Osteocyte (in vitro differentiated cells): ENCODE measurements at places on chromosomes 1 and 21. TPM values are rescaled to one million over a fixed set of nuclear protein-coding genes. Genes with fewer than 3 reads are reported as not detected.

- no peak overlapping the region for H3K4me3 ChIP-seq
- no peaks in the 10 kb centered on the region for H3K4me1 ChIP-seq
Measured at GRCh38 chr1:55103891-55104290, 64.5 kb downstream of the PCSK9 start.

DNA sequence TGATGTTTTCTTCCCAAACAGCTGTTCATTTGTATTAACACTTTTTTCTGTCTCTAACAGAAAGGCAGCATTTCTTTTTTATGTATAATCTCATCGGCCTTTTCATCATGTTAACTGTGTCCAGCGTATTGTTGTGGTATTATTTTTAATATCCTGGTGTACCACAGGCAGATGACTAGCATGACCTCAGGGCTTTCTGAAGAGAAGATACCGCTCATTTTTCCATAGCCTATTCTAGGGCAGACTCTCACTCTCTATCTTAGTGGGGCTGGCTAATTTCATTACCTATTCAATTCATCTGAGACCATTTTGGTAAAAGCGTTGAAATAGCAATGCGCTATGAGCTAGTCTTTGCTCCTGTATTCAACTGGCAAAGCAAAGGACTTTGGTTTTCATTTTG lies 209.9 kb downstream of the SDCCAG8 start:
- H3K27me3 ChIP-seq = no peaks in the 10 kb centered on the region
- DNase-seq = no peak
- no peaks in the 10 kb centered on the region for H3K4me1 ChIP-seq
- H3K36me3 ChIP-seq = peaks cover 7% of the 10 kb centered on the region
- no peak overlapping the region for H3K4me3 ChIP-seq
- H3K27ac ChIP-seq = no peak overlapping the region

FNDC5 gene
- total RNA-seq = 2.0 and 3.2 TPM in 2 replicates

GRCh38 chr21:42162831-42163510 lies 56.0 kb upstream of the ABCG1 start:
- peaks cover 23% of the 10 kb centered on the region for H3K27me3 ChIP-seq
- H3K36me3 ChIP-seq = no peaks in the 10 kb centered on the region
- H3K27ac ChIP-seq = no peak overlapping the region

DNA sequence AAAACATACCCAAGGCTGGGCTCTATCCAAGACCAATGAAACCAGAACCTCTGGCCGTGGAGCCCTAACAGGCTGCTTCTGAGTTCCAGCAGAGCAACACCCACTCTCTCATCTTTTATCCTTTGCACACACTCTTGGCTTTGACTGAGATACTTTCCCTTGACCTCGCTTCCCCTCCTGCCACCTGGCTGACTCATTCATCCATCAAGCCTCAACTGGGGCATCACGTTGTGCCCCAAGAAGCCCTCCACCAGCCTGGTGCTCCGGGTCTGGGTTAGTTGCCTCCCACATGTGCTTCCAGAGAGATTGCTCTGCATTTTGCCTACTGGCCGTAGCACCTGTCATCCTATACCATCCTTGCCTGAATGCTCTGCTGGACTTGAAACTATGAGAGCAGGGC lies 34.5 kb upstream of the SERBP1 start:
- H3K36me3 ChIP-seq = no peaks in the 10 kb centered on the region
- peaks cover 4% of the 10 kb centered on the region for H3K27me3 ChIP-seq
- no peak overlapping the region for H3K27ac ChIP-seq

GRCh38 chr1:75518686-75519085 lies 92.2 kb downstream of the SLC44A5 start:
- H3K27me3 ChIP-seq = peaks cover 2% of the 10 kb centered on the region
- no peak overlapping the region for H3K4me3 ChIP-seq
- H3K4me1 ChIP-seq = no peaks in the 10 kb centered on the region
- no peak overlapping the region for H3K27ac ChIP-seq
- no peak for DNase-seq

- H3K27me3 ChIP-seq = no peaks in the 10 kb centered on the region
- no peaks in the 10 kb centered on the region for H3K36me3 ChIP-seq
- no peaks in the 10 kb centered on the region for H3K4me1 ChIP-seq
- H3K4me3 ChIP-seq = no peak overlapping the region
- H3K27ac ChIP-seq = no peak overlapping the region
- no peak for DNase-seq
Measured at GRCh38 chr1:34532113-34532512, 222.7 kb upstream of the GJB5 start.

GRCh38 chr1:200892958-200893357 lies 1.7 kb upstream of the INAVA start:
- H3K27ac ChIP-seq = no peak overlapping the region
- H3K4me1 ChIP-seq = peaks cover 40% of the 10 kb centered on the region
- no peak overlapping the region for H3K4me3 ChIP-seq
- H3K36me3 ChIP-seq = no peaks in the 10 kb centered on the region

FCGR3A gene
- total RNA-seq = not detected in 2 replicates

- H3K4me1 ChIP-seq = no peaks in the 10 kb centered on the region
- H3K27me3 ChIP-seq = no peaks in the 10 kb centered on the region
- H3K36me3 ChIP-seq = peaks cover 23% of the 10 kb centered on the region
- no peak for DNase-seq
- no peak overlapping the region for H3K27ac ChIP-seq
- H3K4me3 ChIP-seq = no peak overlapping the region
Measured at GRCh38 chr1:233246965-233247364, 48.6 kb downstream of the PCNX2 start.

BRINP2 gene
- total RNA-seq = not detected in 2 replicates

IGSF9 gene
- total RNA-seq = not detected in 2 replicates

- no peaks in the 10 kb centered on the region for H3K36me3 ChIP-seq
- H3K27ac ChIP-seq = no peak overlapping the region
- DNase-seq = no peak
- H3K4me3 ChIP-seq = no peak overlapping the region
- H3K27me3 ChIP-seq = peaks cover 3% of the 10 kb centered on the region
Measured at GRCh38 chr21:44379991-44380865, 26.8 kb downstream of the TRPM2 start.

HES2 gene
- not detected in 2 replicates for total RNA-seq

DNA sequence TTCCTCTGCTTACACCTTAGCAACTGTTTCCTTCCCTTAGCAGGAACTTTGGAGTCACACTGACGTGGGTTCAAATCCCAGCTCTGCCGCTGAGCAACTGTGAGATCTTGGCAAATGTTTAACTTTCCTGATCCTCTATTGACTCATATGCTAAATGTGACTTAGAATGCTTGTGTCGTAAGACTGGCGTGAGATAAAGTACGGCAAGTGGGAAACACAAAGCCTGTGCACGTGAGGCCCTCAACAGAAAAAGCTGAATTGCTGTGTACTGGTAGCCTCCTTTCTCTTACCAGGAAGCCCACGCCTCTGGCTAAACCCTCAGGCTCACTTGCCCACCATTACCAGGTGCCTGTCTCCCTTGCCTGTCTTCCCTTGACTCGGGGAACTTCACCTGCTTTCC lies 135.4 kb upstream of the TNR start:
- DNase-seq = no peak
- no peaks in the 10 kb centered on the region for H3K4me1 ChIP-seq
- H3K27ac ChIP-seq = no peak overlapping the region
- H3K36me3 ChIP-seq = no peaks in the 10 kb centered on the region
- H3K27me3 ChIP-seq = no peaks in the 10 kb centered on the region
- no peak overlapping the region for H3K4me3 ChIP-seq

TBX15 gene
- 3.1 and 4.3 TPM in 2 replicates for total RNA-seq

DNA sequence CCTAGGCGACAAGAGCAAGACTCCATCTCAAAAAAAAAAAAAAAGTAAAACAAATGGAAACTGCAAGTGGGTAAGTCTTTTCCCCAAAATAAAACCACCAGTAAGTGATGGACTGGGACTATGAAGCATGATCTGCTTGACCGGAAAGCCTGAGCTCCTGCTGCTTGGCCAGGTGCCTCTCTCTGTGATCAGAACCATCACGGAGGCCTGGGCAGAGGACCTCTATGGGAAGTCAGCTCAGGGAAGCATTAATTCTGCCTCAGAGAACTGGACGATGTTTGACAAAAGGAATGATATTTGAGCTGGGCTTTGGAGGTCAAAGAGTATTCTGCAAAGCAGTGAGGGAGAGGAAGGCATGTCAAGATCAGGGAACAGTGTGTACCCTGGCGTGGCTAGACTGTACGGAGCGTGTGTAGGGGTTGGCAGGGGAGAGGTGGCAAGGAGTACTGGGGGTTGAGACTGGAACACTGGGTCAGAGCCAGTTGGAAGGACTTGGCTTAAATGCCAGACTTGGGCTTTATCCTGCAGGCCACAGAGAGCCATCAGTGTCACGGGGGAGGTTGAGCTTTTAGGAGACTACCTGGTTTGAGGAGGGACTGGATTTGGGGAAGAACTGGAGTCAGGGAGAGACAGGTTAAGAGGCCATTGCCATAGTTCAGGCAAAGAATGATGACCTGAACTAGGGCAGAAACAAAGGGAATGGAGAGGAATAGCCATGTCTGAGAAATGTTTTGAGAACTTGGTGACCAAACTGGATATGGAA lies 16.4 kb downstream of the ATP1A2 start:
- no peaks in the 10 kb centered on the region for H3K4me1 ChIP-seq
- H3K4me3 ChIP-seq = no peak overlapping the region
- H3K36me3 ChIP-seq = no peaks in the 10 kb centered on the region
- peaks cover 31% of the 10 kb centered on the region for H3K27me3 ChIP-seq
- DNase-seq = no peak
- no peak overlapping the region for H3K27ac ChIP-seq

GRCh38 chr1:221824025-221824424 lies 82.1 kb upstream of the DUSP10 start:
- no peaks in the 10 kb centered on the region for H3K27me3 ChIP-seq
- H3K36me3 ChIP-seq = no peaks in the 10 kb centered on the region
- no peak overlapping the region for H3K4me3 ChIP-seq
- DNase-seq = no peak

HOOK1 gene
- total RNA-seq = 0.05 TPM in 1 of 2 replicates, not detected in the other

GRCh38 chr1:22789356-22789994 lies 78.8 kb downstream of the EPHB2 start:
- H3K27me3 ChIP-seq = no peaks in the 10 kb centered on the region
- H3K4me1 ChIP-seq = peaks cover 11% of the 10 kb centered on the region
- H3K4me3 ChIP-seq = no peak overlapping the region
- peaks cover 3% of the 10 kb centered on the region for H3K36me3 ChIP-seq
- DNase-seq = no peak

- peaks cover 72% of the 10 kb centered on the region for H3K4me1 ChIP-seq
- no peaks in the 10 kb centered on the region for H3K36me3 ChIP-seq
- peak; percentile 95 for DNase-seq
- no peak overlapping the region for H3K4me3 ChIP-seq
- no peaks in the 10 kb centered on the region for H3K27me3 ChIP-seq
- H3K27ac ChIP-seq = peak overlapping the region; percentile 82
Measured at GRCh38 chr1:109792056-109792831, 28.5 kb upstream of the EPS8L3 start.

DNA sequence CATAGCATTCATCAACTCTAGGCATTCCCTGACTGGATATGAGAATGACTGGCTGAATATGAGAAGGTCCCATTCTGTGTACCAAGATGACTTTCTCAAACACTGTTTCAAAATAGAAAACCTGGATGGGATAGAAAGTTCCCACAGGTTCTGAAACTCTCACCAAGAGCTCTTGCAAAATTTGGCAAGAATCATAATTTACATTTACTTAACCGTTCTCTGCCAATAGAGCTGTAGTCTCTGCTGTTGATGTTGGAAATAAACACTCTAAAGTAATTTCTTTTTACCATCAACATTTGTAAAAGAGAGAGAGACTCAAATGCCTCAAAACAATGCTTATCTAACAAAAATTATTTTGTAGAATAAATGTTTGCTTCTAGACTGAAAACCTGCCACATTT lies 221.1 kb downstream of the LMO4 start:
- no peaks in the 10 kb centered on the region for H3K4me1 ChIP-seq
- H3K27me3 ChIP-seq = no peaks in the 10 kb centered on the region
- no peak for DNase-seq
- H3K27ac ChIP-seq = no peak overlapping the region
- no peak overlapping the region for H3K4me3 ChIP-seq
- no peaks in the 10 kb centered on the region for H3K36me3 ChIP-seq

DNA sequence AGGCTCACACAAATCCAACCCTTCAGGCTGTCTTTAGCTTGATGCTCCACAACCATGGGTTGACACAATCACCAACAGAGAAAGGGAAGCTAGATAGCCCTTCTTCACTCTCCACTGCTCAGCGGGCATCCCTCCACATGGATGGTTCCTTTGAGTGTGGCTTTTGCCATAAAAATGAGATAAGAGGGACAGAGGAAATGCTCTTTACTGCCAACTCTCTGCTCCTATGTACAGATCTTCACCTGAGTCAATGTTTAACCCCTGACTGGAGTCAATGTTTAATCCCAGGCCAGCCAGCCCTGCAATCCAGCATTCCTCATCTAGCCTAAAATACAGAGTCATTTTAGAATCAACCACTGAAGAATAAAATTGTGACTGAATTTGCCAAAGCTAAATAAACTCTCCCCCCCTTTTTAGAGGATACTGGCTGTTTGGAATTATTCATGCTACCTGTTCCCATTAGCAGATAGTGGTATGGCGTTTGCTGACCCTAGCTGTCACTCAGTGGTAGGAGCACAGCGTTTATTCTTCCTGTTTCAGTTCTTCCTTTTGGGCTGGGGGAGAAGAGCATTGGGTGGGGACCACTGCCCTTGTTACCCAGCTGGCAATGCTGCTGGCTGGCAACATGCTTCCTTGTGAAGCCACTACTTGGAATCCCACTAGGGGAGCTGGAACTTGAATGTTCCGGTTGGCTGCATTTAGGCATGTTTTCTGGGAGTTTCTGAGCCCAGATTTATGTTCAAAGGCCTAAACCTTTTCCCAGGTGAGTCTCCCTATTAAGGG lies 5.2 kb upstream of the PIGR start:
- H3K36me3 ChIP-seq = no peaks in the 10 kb centered on the region
- no peaks in the 10 kb centered on the region for H3K4me1 ChIP-seq
- no peak overlapping the region for H3K27ac ChIP-seq
- peaks cover 10% of the 10 kb centered on the region for H3K27me3 ChIP-seq
- no peak for DNase-seq

- DNase-seq = no peak
- H3K27me3 ChIP-seq = no peaks in the 10 kb centered on the region
- no peak overlapping the region for H3K27ac ChIP-seq
Measured at GRCh38 chr1:62229932-62230331, 35.3 kb downstream of the L1TD1 start.

AUNIP gene
- total RNA-seq = 1.3 and 1.9 TPM in 2 replicates

- no peaks in the 10 kb centered on the region for H3K36me3 ChIP-seq
- H3K4me3 ChIP-seq = no peak overlapping the region
- peaks cover 43% of the 10 kb centered on the region for H3K27me3 ChIP-seq
- no peaks in the 10 kb centered on the region for H3K4me1 ChIP-seq
- no peak overlapping the region for H3K27ac ChIP-seq
- DNase-seq = no peak
Measured at GRCh38 chr1:101122452-101123166, 97.0 kb upstream of the DPH5 start.

LMOD1 gene
- total RNA-seq = 15.1 and 15.9 TPM in 2 replicates

DNA sequence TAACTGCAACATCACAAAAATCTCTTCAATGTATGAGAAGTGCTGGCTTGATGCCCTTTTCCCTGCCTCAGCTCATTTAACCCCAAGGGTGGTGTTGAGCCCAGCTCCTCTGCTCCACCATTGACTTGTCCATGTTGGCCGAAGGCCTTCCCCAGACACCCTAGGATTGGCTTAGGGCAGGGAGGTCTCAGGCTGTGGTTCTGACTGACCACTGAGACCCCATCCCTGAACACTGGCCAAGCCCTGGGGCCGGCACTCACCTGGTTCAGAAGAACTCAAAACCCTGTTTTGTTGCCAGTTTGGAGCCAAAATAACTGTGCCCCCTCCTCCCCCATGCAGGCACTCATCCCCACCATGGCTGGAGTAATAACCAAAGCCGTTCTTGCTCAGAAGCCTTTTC lies 38.6 kb downstream of the NENF start:
- DNase-seq = no peak
- no peaks in the 10 kb centered on the region for H3K36me3 ChIP-seq
- H3K4me3 ChIP-seq = no peak overlapping the region
- H3K27me3 ChIP-seq = peaks cover 7% of the 10 kb centered on the region
- no peak overlapping the region for H3K27ac ChIP-seq
- peaks cover 9% of the 10 kb centered on the region for H3K4me1 ChIP-seq

MYOG gene
- total RNA-seq = not detected in 2 replicates

TAL1 gene
- total RNA-seq = not detected in 2 replicates

AMY2A gene
- not detected in 2 replicates for total RNA-seq
